Stimulated activated CD4-positive, alpha-beta T cell treated with anti-CD3 and anti-CD28 coated beads, Interleukin-1b, Interleukin-23, amount 100 ng/mL, for 48 hours (primary cell): ENCODE measurements at places on chromosomes 16 and 17.

- DNase-seq, result no peak
These were observed 9.8 kb upstream of the TMEM132E start for GRCh38 chr17:34569591-34569990.

DNA sequence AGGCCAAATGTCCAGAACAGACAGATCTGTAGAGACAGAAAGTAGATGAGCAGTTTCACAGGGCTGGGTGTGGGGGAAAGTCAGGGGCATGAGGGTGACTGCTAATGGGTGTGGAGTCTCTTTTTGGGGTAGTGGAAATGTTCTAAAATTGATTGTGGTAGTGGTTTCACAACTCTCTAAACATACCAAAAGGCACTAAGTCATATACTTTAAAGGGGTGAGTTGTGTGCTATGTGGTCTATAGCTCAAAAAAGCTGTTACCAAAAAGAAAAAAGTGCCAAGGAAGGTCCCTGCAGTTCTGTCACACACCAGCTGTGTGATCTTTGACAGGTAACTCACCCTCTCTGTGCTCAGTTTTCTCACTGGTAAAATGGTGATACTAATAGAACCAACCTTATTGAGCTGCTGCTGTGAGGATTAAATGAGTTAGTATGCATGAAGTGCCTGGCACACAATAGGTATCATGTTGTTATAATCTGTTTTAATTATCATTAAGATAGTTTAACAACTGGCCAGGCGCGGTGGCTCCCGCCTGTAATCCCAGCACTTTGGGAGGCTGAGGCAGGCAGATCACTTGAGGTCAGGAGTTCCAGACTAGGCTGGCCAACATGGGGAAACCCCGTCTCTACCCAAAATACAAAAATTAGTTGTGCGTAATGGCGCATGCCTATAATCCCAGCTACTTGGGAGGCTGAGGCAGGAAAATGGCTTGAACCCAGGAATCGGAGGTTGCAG, 10.3 kb downstream of the ITGAX start:
- no peak for DNase-seq

DNA sequence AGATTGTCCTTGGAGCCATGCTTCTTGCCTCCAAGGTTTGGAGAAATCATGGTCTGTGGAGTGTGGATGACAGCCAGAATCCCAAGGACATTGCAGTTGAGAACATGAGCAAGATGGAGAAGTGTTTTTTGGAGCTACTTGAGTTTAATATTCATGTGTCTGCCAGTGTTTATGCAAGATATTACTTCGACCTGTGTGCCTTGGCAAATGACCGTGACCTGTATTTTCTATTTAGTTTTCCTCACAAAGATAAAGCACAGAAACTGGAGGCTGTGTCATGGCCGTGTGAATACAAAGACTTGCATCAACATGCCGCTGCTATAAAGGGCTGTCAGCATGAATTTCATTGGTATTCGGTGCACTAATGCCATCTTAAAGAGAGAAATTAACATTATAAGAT, 9.0 kb downstream of the GGA2 start:
- DNase-seq, result no peak

- no peak for DNase-seq
These were observed 49.1 kb upstream of the ACSF3 start for GRCh38 chr16:89044418-89045180.

- no peak for DNase-seq
These were observed 33.8 kb downstream of the MPRIP start for GRCh38 chr17:17076066-17076465.

DNA sequence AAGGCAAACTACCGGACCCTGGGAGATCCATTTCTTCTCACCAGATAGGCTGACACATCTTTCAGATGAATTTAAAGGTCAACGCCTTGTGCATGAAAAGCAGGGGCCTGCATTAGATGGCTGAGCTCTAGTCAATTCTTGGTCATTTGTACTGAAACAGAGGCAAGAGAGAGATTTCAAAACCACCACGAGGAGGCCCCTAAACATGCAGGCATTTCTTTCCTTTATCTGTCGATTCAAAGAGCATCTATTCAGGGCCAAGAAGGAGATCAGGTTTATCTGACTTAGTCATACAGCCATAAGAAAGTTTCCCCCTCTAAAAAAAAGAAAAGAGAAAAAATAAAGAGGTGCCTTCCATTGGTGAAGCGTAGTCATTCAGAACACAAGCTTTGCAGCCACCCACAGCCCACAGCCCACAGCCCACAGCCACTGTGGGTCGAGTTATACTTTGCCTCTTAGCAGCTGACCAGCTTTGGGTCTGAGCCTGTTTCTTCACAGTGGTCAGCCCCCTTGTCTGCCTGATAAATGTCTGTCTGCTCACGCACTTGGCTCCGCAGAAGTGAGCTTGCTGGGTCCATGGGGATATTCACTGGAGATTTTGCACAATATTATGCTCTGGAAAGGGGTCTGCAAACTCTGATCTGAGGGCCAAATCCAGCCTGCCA, 207.5 kb downstream of the CDH13 start:
- no peak for DNase-seq

GRCh38 chr17:76539631-76540271, at the start of gene PRCD:
Gene PRCD, plus strand, starts transcription at chr17:76540044. Its CDS starts 98 bp downstream, at chr17:76540142.
- no peak for DNase-seq

- DNase-seq, result no peak
These were observed 17.2 kb downstream of the RSL1D1 start for GRCh38 chr16:11833951-11834695.

- DNase-seq, result peak; percentile 28
These were observed 142.4 kb downstream of the CYLD start for GRCh38 chr16:50884066-50884860.

- no peak for DNase-seq
These were observed 22.2 kb upstream of the DNAH17 start for GRCh38 chr17:78599419-78599818.

GRCh38 chr16:88361775-88362174, 21.0 kb upstream of the ZNF469 start:
- DNase-seq, result no peak

GRCh38 chr16:50178491-50178941, 25.4 kb downstream of the TENT4B start:
- no peak for DNase-seq

- peak; percentile 37 for DNase-seq
These were observed 127.7 kb downstream of the XYLT1 start for GRCh38 chr16:17343028-17343427.

DNA sequence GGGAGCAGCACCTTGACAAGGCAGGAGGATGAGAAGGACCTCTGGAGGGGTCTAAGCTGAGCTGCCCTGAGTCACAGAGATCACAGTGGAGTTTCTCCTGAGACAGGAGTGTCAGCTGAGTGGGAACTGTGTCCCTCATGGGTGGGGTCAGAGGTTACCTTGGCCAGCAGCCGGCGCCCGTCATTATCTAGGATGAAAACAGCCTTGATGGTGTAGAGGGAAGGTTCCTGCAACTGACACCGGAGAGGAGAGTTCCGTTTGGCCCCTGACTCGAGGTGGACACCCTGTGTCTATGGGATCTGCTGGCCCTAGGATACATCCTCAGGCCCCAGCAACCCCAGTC, 933 bp downstream of the COPZ2 start:
- DNase-seq, result no peak

DNA sequence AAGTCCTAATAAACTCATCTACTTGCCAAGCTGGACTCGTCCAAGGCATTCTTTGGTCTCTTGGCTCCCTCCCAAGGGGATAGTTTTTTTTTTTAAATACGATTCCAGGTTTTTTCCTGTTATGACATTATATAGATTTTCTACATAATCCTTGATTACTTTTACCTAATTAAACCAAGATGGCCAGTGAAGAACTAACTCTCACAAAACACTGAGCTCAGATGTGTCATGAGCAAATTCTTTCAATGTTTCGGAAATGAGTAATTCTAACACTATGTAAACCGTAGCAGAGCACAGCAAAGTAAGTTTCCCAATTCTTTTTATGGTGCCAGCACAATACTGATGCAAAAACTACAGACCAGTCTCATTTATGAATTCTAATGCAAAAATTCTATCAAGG, 1.8 kb downstream of the ZNF23 start:
- no peak for DNase-seq

GRCh38 chr17:47949946-47950345, 7.7 kb downstream of the PRR15L start:
- no peak for DNase-seq

GRCh38 chr16:53495325-53495724, 7.7 kb downstream of the AKTIP start:
- no peak for DNase-seq

- DNase-seq, result no peak
These were observed 498 bp downstream of the IGFALS start for GRCh38 chr16:1792836-1793577.

DNA sequence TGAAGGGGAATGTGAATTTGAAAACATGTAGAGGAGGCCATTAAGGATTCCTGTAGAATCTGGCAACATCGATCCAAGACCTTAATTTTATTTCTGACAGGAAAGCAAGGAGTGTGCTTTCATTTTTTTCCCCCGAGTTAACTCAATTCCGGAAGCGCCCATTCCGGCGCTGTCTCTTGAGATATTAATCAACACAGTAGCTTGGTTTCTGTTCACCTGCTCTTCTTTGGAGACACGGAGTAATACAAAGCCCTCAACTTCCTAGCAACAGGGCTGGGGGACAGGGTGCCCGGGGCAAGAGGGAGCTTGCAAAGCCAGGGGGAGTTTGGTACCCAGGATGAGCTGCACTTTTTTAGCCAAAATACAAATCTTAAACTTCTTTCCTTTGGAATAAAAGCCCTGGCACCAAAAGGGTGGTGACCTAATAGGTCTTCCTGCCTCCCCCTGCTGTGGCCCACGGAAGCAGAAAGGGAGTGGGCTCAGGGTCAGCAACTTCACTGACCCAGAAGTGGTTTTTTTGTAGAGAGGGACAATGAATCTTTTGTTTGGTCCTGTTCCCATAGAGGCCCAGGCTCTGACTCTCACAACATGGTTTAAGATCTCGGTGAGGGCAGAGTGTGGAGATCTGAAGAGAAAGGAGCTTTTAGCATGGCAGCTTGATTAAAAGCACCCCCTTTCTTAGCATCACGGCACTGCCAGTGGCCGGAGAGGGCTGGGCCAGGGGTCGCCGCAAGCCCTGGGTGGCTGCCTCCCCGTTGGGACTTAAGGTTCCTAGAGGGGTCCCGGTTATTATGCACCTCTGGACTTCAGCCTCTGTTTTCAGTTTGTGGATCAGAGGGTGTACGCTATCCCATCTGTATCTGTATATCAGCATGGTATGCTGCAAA, 207.3 kb downstream of the CCDC182 start:
- no peak for DNase-seq

- no peak for DNase-seq
These were observed 39.9 kb upstream of the MRC2 start for GRCh38 chr17:62587554-62587953.

DNA sequence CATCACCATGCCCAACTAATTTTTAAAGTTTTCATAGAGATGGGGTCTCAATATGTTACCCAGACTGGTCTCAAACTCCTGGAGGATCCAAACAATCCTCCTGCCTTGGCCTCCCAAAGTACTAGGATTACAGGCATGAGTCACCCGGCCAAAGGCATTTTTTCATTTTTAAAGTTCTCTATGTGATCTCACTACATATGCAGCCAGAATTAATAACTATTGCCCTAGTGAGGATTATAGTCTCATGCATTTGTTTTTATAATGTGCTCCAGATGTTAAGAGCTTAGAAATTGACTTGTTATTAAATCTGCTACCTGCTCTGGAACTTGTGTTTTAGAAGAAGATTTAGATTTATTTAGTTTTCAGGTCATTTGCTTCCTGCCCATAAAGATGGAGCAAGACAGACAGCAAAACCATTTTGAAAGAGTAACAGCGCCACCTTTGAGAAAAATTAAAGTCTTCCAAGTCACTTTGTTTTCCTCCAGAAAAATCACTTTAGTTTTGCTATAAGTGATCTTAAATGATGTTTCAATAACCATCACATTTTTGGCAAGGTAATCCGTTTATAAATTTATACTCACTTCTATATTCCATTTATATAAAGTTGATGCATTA, 79.5 kb downstream of the CA4 start:
- no peak for DNase-seq

- no peak for DNase-seq
These were observed 820.0 kb upstream of the EEF2KMT start for GRCh38 chr16:5917436-5918195.
